ENCODE measurements at places on chromosomes 16 and 17. TPM values are rescaled to one million over a fixed set of nuclear protein-coding genes. Genes with fewer than 3 reads are reported as not detected.

The KRT34 gene
- not detected for polyA plus RNA-seq

The CCR7 gene
- 0.08 TPM for polyA plus RNA-seq

The GNGT2 gene
- polyA plus RNA-seq = 0.32 TPM

The ZNF19 gene
- polyA plus RNA-seq = 0.92 TPM

The FBXW10B gene
- 0.91 TPM for polyA plus RNA-seq

The SMIM5 gene
- polyA plus RNA-seq = 0.17 TPM

The NPIPA2 gene
- 3.5 TPM for polyA plus RNA-seq

The MAPT gene
- 61.3 TPM for polyA plus RNA-seq

The USP43 gene
- 0.04 TPM for polyA plus RNA-seq

The MT1F gene
- polyA plus RNA-seq = 3.2 TPM

The DPEP3 gene
- polyA plus RNA-seq = 0.45 TPM

The TPSD1 gene
- 0.10 TPM for polyA plus RNA-seq

The USP22 gene
- 80.5 TPM for polyA plus RNA-seq

The ASGR1 gene
- polyA plus RNA-seq = 0.21 TPM

The UTS2R gene
- polyA plus RNA-seq = 0.10 TPM

The SPATA22 gene
- 0.12 TPM for polyA plus RNA-seq

The CCDC102A gene
- 0.95 TPM for polyA plus RNA-seq

The ABCC12 gene
- 0.07 TPM for polyA plus RNA-seq

The SP2 gene
- 7.2 TPM for polyA plus RNA-seq

The ALDH3A2 gene
- 78.1 TPM for polyA plus RNA-seq

The PRCD gene
- 1.3 TPM for polyA plus RNA-seq

The BLTP2 gene
- polyA plus RNA-seq = 23.6 TPM

The HS3ST2 gene
- 0.15 TPM for polyA plus RNA-seq

The SP6 gene
- not detected for polyA plus RNA-seq

The EMP2 gene
- 9.9 TPM for polyA plus RNA-seq

The CSNK1D gene
- polyA plus RNA-seq = 124 TPM

The C1QTNF1 gene
- polyA plus RNA-seq = 22.6 TPM

The GAST gene
- not detected for polyA plus RNA-seq

The ENPP7 gene
- polyA plus RNA-seq = not detected

The CDRT15 gene
- polyA plus RNA-seq = not detected

All from psoas muscle (tissue), 8 donors.